CD4-positive, CD25-positive, alpha-beta regulatory T cell (primary cell): ENCODE measurements at places on chromosomes 2 and 18. TPM values are rescaled to one million over a fixed set of nuclear protein-coding genes. Genes with fewer than 3 reads are reported as not detected.

GRCh38 chr18:292271-292670 is 24.4 kb upstream of the THOC1 start:
- H3K27me3 ChIP-seq: no peaks in the 10 kb centered on the region
- no peaks in the 10 kb centered on the region for H3K36me3 ChIP-seq
- H3K4me1 ChIP-seq: no peaks in the 10 kb centered on the region
- no peak for DNase-seq

- no peak overlapping the region for H3K27ac ChIP-seq
- no peak overlapping the region for H3K4me3 ChIP-seq
- H3K27me3 ChIP-seq: no peaks in the 10 kb centered on the region
- no peaks in the 10 kb centered on the region for H3K4me1 ChIP-seq
- no peaks in the 10 kb centered on the region for H3K36me3 ChIP-seq
These were observed 518.9 kb downstream of the TDRD15 start for GRCh38 chr2:21642647-21643046.

DNA sequence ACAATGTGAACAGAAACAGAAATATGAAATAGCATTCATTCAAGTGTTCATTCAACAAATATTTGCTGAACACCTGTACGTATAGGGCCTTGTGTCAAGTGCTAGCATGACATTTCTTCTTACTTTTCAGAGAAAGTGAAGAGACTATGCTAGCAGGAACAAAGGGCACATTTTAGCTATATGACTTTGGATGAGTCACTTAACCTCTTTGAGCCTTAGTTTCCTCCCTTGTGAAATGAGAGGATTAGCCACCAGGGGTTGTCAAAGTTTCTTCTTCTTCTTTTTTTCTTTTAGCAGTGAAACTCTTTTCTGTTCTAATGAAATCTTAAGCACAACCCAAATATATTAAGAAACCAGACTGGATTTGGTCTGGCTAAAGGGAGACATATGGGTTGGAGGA is 53.1 kb downstream of the FIGN start:
- H3K36me3 ChIP-seq: no peaks in the 10 kb centered on the region
- no peaks in the 10 kb centered on the region for H3K27me3 ChIP-seq
- no peaks in the 10 kb centered on the region for H3K4me1 ChIP-seq

GRCh38 chr18:22136395-22136794 is 33.0 kb upstream of the GATA6 start:
- H3K4me3 ChIP-seq: no peak overlapping the region
- no peaks in the 10 kb centered on the region for H3K27me3 ChIP-seq
- no peaks in the 10 kb centered on the region for H3K4me1 ChIP-seq
- no peak for DNase-seq
- no peak overlapping the region for H3K27ac ChIP-seq

GRCh38 chr2:240513549-240514287 is 44.1 kb downstream of the ANKMY1 start:
- peak overlapping the region; percentile 80 for H3K27ac ChIP-seq
- H3K27me3 ChIP-seq: no peaks in the 10 kb centered on the region

IL36G gene
- not detected for total RNA-seq

ZCCHC2 gene
- 82.5 TPM for total RNA-seq
